ENCODE measurements at places on chromosomes 1 and 21.

DNA sequence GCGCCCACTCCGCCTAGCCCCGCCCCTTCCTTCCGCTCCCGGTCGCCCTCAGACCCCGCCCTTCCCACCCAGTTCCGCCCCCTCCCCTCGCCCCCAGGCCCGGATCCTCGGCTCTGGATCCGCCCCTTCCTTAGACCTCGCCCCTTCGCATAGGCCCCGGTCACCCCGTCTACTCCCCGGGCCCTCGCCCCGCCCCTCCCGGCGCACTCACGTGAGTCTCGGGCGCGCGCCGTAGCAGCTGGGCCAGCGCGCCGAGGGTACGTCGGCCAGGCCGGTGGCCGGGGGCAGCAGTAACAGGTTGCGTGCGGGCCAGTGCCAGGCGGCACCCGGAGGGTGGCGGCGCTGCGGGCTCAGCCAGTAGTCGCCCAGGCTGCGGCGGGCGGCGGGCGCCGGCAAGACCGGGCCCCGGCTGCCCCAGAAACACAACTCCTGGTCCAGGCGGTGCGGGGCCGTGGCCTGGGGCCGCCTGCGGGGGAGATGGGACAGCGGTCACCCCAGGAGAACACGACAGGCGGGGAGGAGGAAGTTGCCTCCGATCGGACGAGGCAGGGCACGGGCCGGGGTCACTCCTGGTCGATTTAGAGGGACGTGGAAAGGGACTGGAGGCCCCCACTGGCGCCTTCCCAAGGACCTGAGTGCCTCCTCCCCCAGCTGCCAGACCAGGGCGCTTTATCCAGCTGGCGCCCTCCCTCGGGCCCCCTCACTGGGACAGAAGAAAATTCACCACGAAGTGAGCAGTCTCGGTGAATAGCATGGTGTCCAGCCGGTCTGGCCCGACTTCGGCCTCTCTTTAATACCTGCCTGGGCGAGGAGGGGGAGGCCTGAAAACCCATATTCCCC lies 10.7 kb downstream of the FAM229A start:
- peak overlapping the region; percentile 66 for H3K4me3 ChIP-seq
- peak; percentile 97 for DNase-seq
- H3K27ac ChIP-seq, result peak overlapping the region; percentile 87
- H3K36me3 ChIP-seq, result no peaks in the 10 kb centered on the region
- H3K27me3 ChIP-seq, result no peaks in the 10 kb centered on the region

DNA sequence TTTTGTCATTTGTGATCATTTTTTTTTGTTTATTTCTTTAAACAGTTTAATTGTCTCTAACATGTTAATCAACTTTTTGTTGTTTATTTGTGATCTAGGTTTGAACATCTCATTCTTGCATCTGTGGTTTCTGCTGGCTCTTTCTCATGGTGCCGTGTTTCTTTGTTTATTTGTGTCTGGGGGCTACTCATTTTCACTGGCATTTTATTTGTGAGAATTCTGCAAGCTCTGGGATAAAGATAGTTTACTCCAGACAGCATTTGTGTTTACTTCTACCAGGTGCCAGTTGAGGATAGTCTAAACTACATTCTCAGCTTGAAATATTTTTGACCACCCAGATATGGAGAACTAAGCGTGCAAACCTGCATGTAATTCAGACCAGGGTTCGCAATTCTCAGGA lies 508.6 kb downstream of the KIF26B start:
- DNase-seq, result no peak
- no peaks in the 10 kb centered on the region for H3K4me1 ChIP-seq
- no peaks in the 10 kb centered on the region for H3K36me3 ChIP-seq
- H3K27ac ChIP-seq, result no peak overlapping the region
- H3K27me3 ChIP-seq, result no peaks in the 10 kb centered on the region

GRCh38 chr21:30629200-30629599 lies 5.8 kb upstream of the KRTAP20-2 start:
- H3K36me3 ChIP-seq, result no peaks in the 10 kb centered on the region
- no peak for DNase-seq
- H3K27ac ChIP-seq, result no peak overlapping the region
- no peak overlapping the region for H3K4me3 ChIP-seq

- no peaks in the 10 kb centered on the region for H3K4me1 ChIP-seq
- DNase-seq, result no peak
- H3K36me3 ChIP-seq, result no peaks in the 10 kb centered on the region
- no peak overlapping the region for H3K27ac ChIP-seq
- H3K27me3 ChIP-seq, result no peaks in the 10 kb centered on the region
These were observed 177.4 kb downstream of the LBR start for GRCh38 chr1:225250432-225250831.

DNA sequence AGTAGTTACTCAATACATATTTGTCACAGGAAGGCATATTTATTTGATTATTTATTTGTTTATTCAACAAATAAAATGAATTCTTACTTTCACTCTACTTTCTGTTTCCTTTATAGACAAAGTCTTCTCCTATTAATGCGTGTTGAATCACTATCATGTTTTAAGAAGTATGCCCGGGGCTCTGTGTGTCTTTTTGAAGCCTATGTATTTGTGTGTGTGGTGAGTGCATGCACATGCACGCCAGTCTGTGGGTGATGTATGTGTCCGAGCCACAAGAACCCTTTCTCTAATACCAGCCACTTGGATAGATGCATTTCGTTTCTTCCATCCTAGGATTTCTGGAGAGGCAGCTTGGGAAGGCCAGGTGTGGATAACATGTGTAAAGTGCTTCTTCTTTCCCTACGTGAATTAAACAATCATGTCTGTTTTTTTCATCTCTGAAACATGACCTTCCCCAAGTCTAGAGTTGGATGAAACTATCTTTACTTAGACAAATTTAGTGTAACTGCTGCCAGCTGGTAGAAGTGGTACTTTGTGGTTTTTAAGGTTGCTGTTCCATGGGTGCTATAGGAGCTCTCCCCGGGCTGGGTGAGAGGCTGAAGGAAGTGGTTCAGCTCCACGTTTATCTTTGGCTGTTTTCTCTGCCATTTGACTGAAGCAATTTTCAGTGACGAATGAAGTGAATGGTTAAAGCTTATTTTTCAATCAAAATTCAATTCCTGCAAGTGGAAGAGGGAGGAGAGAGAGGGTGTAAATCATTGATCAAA lies 46.8 kb upstream of the PPM1J start:
- no peak for DNase-seq
- peak overlapping the region; percentile 53 for H3K27ac ChIP-seq
- no peaks in the 10 kb centered on the region for H3K27me3 ChIP-seq
- H3K36me3 ChIP-seq, result no peaks in the 10 kb centered on the region

GRCh38 chr1:64072089-64072793 lies 131.2 kb upstream of the UBE2U start:
- no peaks in the 10 kb centered on the region for H3K36me3 ChIP-seq
- H3K4me1 ChIP-seq, result peaks cover 27% of the 10 kb centered on the region
- H3K27me3 ChIP-seq, result no peaks in the 10 kb centered on the region
- no peak for DNase-seq

GRCh38 chr1:86926883-86927282 lies 12.4 kb downstream of the HS2ST1 start:
- no peaks in the 10 kb centered on the region for H3K36me3 ChIP-seq
- H3K27me3 ChIP-seq, result no peaks in the 10 kb centered on the region
- H3K4me3 ChIP-seq, result no peak overlapping the region
- DNase-seq, result no peak
- peaks cover 19% of the 10 kb centered on the region for H3K4me1 ChIP-seq

- no peak overlapping the region for H3K4me3 ChIP-seq
- no peaks in the 10 kb centered on the region for H3K27me3 ChIP-seq
- no peak for DNase-seq
- H3K27ac ChIP-seq, result no peak overlapping the region
- H3K4me1 ChIP-seq, result peaks cover 7% of the 10 kb centered on the region
These were observed 78.6 kb upstream of the RGS2 start for GRCh38 chr1:192730198-192730597.

GRCh38 chr1:186183219-186183618 lies 191.8 kb downstream of the TPR start:
- no peaks in the 10 kb centered on the region for H3K36me3 ChIP-seq
- no peaks in the 10 kb centered on the region for H3K27me3 ChIP-seq
- no peaks in the 10 kb centered on the region for H3K4me1 ChIP-seq
- no peak overlapping the region for H3K27ac ChIP-seq

- H3K27me3 ChIP-seq, result no peaks in the 10 kb centered on the region
- DNase-seq, result no peak
- H3K27ac ChIP-seq, result no peak overlapping the region
- no peaks in the 10 kb centered on the region for H3K36me3 ChIP-seq
These were observed 11.4 kb downstream of the NEK7 start for GRCh38 chr1:198168227-198168626.

- H3K4me1 ChIP-seq, result peaks cover 28% of the 10 kb centered on the region
- H3K27ac ChIP-seq, result no peak within 1 kb of the TSS
- no peak for DNase-seq
- H3K4me3 ChIP-seq, result no peak within 1 kb of the TSS
These were observed at the start of gene CLCNKA for GRCh38 chr1:16021681-16022080. Gene CLCNKA, plus strand, starts transcription at chr1:16022036. Its CDS starts 584 bp downstream, at chr1:16022620.

GRCh38 chr1:17653728-17654351 lies 101.3 kb upstream of the ACTL8 start:
- no peak overlapping the region for H3K4me3 ChIP-seq
- H3K27ac ChIP-seq, result no peak overlapping the region
- no peak for DNase-seq
- peaks cover 6% of the 10 kb centered on the region for H3K4me1 ChIP-seq

DNA sequence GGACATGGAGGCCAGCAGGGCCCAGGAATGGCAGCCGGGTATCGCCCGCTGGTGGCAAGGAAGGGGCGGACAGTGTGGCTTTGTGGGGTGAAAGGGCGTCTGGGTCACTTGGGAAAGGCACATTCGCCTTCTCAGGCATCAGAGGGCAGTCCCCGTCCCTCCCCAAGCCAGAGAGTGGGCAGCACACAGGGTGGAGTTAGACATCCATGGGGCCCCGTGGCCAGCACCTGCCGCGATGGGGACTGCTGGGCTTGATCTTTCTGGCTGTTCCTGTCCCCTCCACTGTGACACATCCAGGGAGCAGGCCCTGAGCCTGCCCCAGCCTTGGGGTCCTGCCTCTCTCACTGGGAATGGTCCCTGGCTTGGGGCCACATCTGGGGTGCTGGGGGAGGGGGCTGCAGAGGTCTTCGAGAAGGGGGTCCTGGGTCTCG lies 4.0 kb upstream of the TRPM2 start:
- no peak for DNase-seq
- peaks cover 24% of the 10 kb centered on the region for H3K4me1 ChIP-seq
- H3K27me3 ChIP-seq, result peaks cover 55% of the 10 kb centered on the region

DNA sequence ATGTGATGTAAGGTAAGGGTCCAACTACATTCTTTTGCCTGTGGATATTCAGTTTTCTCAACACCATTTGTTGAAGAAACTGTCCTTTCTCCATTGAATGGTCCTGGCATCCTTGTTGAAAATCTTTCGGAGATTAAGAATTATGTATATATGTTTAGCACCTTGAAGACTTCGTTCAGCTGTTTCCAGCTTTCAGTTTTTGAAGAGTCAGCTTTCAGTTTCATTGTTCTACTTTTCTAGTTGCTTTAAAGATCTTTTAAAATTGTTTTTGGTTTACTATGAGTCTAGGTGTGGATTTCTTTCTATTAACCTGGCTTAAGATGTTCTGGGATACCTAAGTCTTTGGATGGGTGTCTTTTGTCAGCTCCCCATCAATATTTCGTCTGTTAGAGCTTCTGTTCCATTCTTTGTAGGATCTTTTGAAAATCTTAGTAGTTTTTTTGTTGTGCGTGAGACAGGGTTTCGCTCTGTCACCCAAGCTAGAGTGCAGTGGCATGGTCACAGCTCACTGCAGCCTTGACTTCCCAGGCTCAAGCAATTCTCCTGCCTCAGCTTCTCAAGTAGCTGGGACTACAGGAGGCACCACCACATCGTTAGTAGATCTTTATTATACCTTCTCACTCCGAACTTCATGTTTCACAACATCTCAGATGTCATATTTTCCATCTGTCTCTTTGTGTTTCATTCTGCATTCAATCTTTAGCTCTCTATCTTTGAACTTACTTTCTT lies 353.5 kb upstream of the B3GALT2 start:
- H3K27me3 ChIP-seq, result no peaks in the 10 kb centered on the region
- no peaks in the 10 kb centered on the region for H3K4me1 ChIP-seq
- no peak overlapping the region for H3K4me3 ChIP-seq
- DNase-seq, result no peak
- no peaks in the 10 kb centered on the region for H3K36me3 ChIP-seq

GRCh38 chr1:24847995-24848881 lies 81.8 kb downstream of the RUNX3 start:
- H3K27me3 ChIP-seq, result no peaks in the 10 kb centered on the region
- DNase-seq, result peak; percentile 95
- H3K4me1 ChIP-seq, result peaks cover 26% of the 10 kb centered on the region
- peak overlapping the region; percentile 79 for H3K27ac ChIP-seq

- no peaks in the 10 kb centered on the region for H3K4me1 ChIP-seq
- no peaks in the 10 kb centered on the region for H3K27me3 ChIP-seq
- no peak overlapping the region for H3K27ac ChIP-seq
- H3K36me3 ChIP-seq, result no peaks in the 10 kb centered on the region
These were observed 415.0 kb downstream of the HLX start for GRCh38 chr1:221294242-221294641.

- no peaks in the 10 kb centered on the region for H3K27me3 ChIP-seq
- DNase-seq, result no peak
- H3K4me1 ChIP-seq, result peaks cover 3% of the 10 kb centered on the region
- no peak overlapping the region for H3K27ac ChIP-seq
- no peak overlapping the region for H3K4me3 ChIP-seq
- H3K36me3 ChIP-seq, result no peaks in the 10 kb centered on the region
These were observed 727.8 kb upstream of the ADAMTS5 start for GRCh38 chr21:27694667-27695066.

GRCh38 chr1:86774305-86775295 lies 70.2 kb downstream of the SH3GLB1 start:
- H3K27ac ChIP-seq, result no peak overlapping the region
- DNase-seq, result peak; percentile 76
- H3K27me3 ChIP-seq, result no peaks in the 10 kb centered on the region
- peaks cover 12% of the 10 kb centered on the region for H3K4me1 ChIP-seq

- H3K27ac ChIP-seq, result no peak overlapping the region
- peaks cover 2% of the 10 kb centered on the region for H3K4me1 ChIP-seq
- no peak for DNase-seq
- H3K36me3 ChIP-seq, result no peaks in the 10 kb centered on the region
- H3K27me3 ChIP-seq, result no peaks in the 10 kb centered on the region
These were observed 14.6 kb upstream of the C1orf105 start for GRCh38 chr1:172405912-172406311.

GRCh38 chr1:232859216-232859615 lies 54.0 kb downstream of the MAP10 start:
- no peaks in the 10 kb centered on the region for H3K4me1 ChIP-seq
- no peak overlapping the region for H3K4me3 ChIP-seq
- no peak for DNase-seq

DNA sequence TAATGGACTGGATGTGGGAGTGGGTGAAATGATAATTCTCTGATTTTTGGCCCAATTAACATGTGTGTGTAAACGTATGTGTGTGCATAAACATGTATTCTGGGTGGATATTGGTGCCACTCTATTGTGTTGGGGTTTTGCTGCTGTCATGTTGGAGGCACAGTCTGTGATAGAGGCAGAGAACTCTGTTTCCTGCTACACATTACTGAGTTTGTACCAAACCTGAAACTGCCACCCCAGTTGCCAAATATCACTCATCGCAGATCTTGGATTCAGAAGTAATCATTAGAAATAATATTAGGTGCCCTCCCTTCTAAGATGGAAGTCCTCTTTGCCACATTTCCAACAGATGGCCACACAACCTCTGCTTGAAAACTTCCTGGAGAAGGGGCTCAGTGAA lies 13.8 kb downstream of the FASLG start:
- no peak for DNase-seq
- no peak overlapping the region for H3K27ac ChIP-seq
- no peaks in the 10 kb centered on the region for H3K36me3 ChIP-seq
- peaks cover 8% of the 10 kb centered on the region for H3K4me1 ChIP-seq
- no peaks in the 10 kb centered on the region for H3K27me3 ChIP-seq
